ENCODE measurements at places on chromosomes 2 and 18.

GRCh38 chr2:191341436-191341835, 96.2 kb downstream of the MYO1B start:
- no peak for DNase-seq

DNA sequence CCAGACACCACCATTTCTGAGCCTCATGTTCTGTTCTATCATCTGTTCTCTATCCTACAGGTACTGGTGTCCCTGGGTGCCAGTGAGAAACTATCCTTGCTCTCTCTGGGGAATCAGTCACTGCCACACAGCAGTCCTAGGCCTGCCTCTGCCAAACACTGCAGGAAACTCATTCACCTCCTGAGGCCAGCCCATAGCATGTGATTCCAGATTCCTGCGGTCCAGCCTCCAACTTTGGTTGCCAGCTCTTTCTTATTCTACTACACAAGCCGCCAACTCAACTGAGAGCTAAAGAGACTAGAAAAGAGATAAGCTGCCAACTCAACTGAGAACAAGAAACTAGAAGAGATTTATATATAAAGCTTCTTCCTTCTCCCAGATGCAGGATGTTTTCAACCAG, 8.8 kb upstream of the TTLL4 start:
- no peak for DNase-seq

GRCh38 chr2:158091647-158092046, 10.0 kb upstream of the UPP2 start:
- DNase-seq = no peak

GRCh38 chr2:46849046-46849715, 66.4 kb downstream of the MCFD2 start:
- peak; percentile 58 for DNase-seq

- DNase-seq = peak; percentile 72
These were observed 232.3 kb downstream of the KLHL29 start for GRCh38 chr2:23617167-23617810.

GRCh38 chr18:27600245-27600644, 415.1 kb upstream of the CHST9 start:
- DNase-seq = no peak

DNA sequence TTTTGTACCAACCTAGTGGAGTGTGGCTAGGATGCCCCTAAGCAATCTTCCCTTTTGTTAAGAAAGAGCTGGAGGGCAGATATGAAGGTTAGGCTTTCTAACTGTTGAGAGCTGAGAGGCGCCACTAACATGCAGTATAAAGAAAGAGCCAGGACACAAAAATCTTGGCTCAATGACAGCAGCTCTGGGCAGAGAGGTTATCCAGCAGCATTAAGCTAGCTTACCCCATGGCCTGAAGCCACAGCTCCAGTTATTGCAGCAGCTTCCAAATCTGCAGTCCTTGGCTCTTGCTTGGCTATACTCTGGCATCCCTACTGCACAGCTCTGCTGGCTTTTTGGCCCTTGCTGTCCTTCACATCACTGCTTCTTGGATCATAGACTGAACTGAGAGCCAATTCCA, 213.4 kb downstream of the GPD2 start:
- DNase-seq = peak; percentile 19

DNA sequence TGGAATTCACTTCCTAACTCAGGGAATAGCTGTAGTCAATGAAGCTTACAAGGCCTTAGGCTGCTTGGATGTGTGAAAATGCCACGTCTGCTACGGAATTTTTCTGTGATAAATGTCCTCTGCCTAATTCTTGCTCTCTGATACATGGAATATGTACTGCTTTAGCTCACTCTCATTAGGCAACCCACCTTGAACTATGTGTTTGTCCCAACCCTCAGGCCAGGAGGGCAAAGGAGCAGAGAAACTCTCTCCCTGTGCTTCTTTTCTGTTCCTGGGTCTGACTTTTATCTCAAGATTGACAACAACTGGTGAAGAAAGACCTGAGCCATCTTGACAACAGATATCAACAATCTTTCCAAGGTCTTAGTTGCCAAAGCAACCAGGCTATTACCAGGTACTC, 143.9 kb downstream of the GCA start:
- peak; percentile 5 for DNase-seq

DNA sequence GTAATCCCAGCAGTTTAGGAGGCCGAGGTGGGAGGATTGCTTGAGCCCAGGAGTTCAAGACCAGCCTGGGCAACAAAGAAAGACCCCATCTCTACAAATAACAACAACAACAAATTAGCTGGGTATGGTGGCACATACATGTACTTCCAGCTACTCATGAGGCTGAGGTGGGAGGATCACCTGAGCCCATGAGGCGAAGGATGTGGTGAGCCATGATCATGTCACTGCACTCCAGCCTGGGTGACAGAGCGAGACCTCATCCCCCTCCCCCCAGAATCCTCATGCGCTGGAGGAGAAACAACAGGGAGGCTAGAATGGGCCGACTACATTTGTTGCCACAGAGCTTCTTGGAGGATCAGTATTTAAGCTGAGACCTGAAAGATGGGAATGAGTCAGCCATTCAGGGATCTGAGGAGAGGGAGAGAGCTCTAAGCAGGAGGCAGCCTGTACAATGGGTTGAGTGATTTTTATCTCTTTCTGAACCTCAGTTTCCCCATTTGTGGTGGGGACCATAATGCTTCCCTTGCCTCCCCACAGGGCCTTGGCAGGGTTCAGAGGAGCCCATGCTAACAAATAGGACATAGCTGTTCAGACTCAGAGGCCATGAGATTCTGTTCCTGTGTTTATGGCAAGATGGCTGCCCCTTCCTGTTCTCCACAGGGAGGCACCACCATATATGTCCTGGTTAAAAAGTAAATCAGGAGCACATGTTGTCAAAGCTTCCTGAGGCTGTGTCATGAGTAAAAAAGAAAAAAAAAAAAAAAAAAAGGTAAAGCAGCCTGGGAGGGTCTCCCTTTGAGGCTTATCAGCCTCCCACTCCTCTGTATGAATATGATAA, 131.4 kb upstream of the HAAO start:
- no peak for DNase-seq

Data from hepatocyte (in vitro differentiated cells).